ENCODE measurements at places on chromosomes 7 and 10. TPM values are rescaled to one million over a fixed set of nuclear protein-coding genes. Genes with fewer than 3 reads are reported as not detected.

Gene PDGFA
- 52.6 TPM for total RNA-seq

Gene CLDN3
- total RNA-seq = 0.69 TPM

Gene ATOH7
- total RNA-seq = 0.69 TPM

Gene AGR2
- 0.46 TPM for total RNA-seq

Gene H2BK1
- total RNA-seq = not detected

Gene KLF14
- total RNA-seq = 0.23 TPM

Gene FZD8
- 12.2 TPM for total RNA-seq

Gene CHAT
- 2.3 TPM for total RNA-seq

Gene CLRN3
- total RNA-seq = not detected

Gene AMPH
- total RNA-seq = 61.6 TPM

Gene POLR3A
- 39.2 TPM for total RNA-seq

Gene ZNF777
- 6.0 TPM for total RNA-seq

Gene GRB10
- total RNA-seq = 80.3 TPM

Gene TAS2R41
- not detected for total RNA-seq

Gene SLC18A2
- 13.1 TPM for total RNA-seq

Gene DNAH11
- total RNA-seq = 8.3 TPM

Gene ATXN7L1
- 10.8 TPM for total RNA-seq

Gene AGAP6
- 4.8 TPM for total RNA-seq

Gene CYP3A7
- not detected for total RNA-seq

Gene GRID2IP
- total RNA-seq = 2.1 TPM

Gene KCND2
- total RNA-seq = 137 TPM

Gene COL13A1
- total RNA-seq = 1.8 TPM

Gene LIPN
- total RNA-seq = not detected

Gene SDK1
- total RNA-seq = 18.9 TPM

Gene LRRD1
- 0.92 TPM for total RNA-seq

Gene IL15RA
- total RNA-seq = not detected

Gene POLR2J2
- 5.3 TPM for total RNA-seq

Gene OR2A1
- not detected for total RNA-seq

Gene PIK3CG
- total RNA-seq = 1.8 TPM

Gene EPO
- total RNA-seq = not detected

Gene SPDYE11
- total RNA-seq = not detected

Gene CPN1
- not detected for total RNA-seq

Gene SSC4D
- total RNA-seq = 1.6 TPM

Gene ANKIB1
- total RNA-seq = 131 TPM

Gene COL17A1
- under 0.01 TPM for total RNA-seq

Gene ADAMTS14
- total RNA-seq = 0.23 TPM

Gene VSIR
- 8.3 TPM for total RNA-seq

Gene AKR1D1
- total RNA-seq = not detected

Gene KAZALD1
- total RNA-seq = 1.2 TPM

Gene SPDYE2
- total RNA-seq = 0.23 TPM

Gene ERCC6
- 33.4 TPM for total RNA-seq

Gene EGFR
- total RNA-seq = 24.0 TPM

Gene VIPR2
- 2.8 TPM for total RNA-seq

Gene SEPTIN14
- total RNA-seq = under 0.01 TPM

Measured in diencephalon (tissue), 1 donor.